Stimulated activated CD4-positive, alpha-beta T cell treated with anti-CD3 and anti-CD28 coated beads, Interleukin-1b, Interleukin-23, amount 100 ng/mL, for 48 hours (primary cell): ENCODE measurements at places on chromosomes 4 and X.

DNA sequence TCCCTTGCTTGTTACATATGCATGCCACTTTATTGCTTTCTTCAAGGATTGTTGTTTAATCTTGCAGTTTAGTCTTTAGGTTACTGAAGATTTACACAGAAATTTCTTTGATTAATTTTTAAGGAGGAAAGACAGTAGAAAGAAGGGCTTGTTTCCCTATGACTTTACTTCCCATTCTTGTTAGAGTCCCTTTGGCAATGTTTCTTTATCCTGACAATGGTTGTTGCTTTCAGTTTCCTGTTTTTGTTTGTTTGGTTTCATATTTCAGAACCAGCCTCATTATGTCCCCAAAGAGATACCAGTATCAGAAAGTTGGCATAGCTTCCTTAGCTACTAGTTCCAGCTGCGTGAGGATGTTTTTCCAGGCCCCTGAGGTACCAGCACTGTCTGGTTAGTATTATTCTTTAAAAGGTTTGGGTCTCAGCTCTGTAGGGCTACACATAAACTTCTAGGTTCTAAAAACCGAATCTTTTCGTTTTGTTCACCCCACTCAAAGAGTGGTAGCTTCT is 61.3 kb upstream of the UNC5C start:
- DNase-seq: no peak

GRCh38 chr4:76511947-76512346 is 76.9 kb downstream of the SHROOM3 start:
- DNase-seq: no peak

DNA sequence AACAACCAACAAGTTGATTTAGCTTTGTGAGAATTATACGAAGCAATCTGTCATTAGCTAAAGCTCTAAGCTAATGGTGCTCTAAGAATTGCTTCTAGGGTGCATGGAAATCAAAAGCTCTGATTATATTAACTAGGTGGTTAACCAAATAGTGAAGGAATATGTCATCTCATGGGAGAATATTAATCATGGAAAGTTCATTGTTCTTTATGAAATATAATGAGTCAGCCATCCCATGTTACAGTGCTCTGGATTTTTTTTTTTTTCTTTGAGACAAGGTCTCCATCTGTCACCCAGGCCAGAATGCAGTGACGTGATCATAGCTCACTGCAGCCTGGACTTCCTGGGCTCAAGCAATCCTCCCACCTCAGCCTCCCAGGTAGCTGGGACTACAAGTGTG is 10.5 kb downstream of the DCAF8L2 start:
- DNase-seq: no peak

DNA sequence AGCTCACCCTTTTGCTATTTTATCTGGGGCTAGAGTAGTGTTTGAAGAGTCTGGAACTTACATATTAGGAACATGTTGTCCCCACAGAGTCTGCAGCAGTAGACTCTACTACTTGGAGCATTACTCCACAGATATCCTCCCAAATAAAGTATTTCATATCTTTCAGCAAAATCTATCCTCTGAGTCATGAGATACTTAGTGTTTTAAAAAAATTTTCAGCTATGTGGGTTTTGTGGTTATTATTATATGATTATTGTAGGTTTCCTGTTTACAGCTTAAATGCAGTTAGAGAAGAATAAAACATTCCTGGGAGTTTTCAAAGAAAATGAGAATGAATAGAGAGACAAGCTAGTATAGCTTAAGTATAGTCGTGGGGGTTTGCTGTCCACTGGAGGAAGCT is 30.9 kb downstream of the PAGE2 start:
- DNase-seq: no peak

DNA sequence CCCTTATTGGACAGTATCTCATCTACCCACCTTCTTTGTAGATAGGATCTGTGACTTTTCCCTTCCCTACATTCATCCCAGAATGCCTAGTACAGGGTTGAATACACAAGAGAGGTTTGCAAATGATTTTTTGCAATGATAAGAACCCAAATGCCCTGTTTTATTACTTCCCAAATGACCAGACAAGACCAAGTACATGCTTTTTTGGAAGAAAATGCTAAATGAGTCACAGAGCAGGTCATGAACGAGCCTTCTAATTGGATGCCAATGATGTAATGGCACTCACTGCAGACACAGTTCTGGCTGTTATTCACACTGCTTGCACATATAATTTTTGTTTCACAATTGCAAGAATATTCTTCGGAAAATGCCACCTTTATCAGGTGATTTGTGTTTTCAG is 17.8 kb upstream of the GABRQ start:
- no peak for DNase-seq

DNA sequence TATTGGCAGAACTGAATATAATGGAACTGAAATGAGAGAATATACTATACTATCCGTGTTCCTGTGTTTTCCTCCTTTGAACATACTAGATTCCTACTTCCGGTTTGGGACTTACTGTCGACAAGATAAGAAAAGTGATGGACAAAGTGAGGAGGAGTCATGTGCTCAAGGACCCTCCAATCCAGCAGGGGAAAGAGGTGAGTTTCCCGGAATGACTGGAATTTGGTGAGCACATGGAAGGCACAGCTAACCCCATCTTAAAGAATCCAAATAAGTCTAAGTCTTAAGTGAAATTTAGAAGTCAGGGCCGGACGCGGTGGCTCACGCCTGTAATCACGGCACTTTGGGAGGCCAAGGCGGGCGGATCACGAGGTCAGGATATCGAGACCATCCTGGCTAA is 36.6 kb upstream of the SH3D19 start:
- no peak for DNase-seq

- DNase-seq: no peak
These were observed 9.9 kb downstream of the ARHGAP36 start for GRCh38 chrX:131067846-131068745.

GRCh38 chr4:128974136-128974581 is 119.2 kb downstream of the SCLT1 start:
- no peak for DNase-seq

DNA sequence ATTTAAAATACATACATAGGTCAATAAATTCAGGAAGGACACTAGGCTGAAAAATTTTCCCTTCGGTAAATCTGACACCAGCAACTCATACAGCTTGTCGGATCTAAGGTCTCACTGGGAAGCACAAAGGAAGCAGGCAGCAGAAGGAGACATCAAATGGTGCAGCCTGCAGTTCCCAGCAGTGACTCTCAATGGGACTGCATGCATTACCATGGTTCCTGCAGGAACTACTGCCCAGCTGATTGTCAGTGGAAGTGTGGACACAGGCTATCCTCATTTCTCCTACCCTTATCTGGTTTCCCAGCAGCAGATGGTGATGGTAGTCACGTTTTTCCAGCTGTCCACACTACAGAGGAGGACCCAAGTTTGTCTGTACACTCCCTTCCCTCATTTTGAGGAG is 113.3 kb downstream of the PPP1R2C start:
- DNase-seq: no peak

DNA sequence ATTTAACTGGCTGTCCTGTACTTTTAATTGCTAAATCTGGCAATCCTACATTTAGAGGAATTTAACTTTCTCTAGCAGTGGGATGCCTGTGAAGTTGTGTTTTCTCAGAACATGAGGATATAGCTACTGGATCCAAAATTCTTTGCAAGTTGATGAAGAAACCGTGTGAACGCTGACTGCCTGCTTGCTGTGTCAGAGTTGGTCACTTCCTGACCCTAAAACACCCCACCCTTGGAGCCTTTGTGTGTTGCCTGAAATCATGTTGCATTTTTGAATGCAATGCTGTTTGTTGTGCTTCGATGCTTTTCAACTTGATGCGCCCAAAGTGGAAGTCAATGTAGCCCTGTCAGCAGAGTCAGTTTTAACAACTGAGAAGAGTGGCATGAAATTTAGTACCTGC is 211.2 kb downstream of the ANK2 start:
- no peak for DNase-seq

DNA sequence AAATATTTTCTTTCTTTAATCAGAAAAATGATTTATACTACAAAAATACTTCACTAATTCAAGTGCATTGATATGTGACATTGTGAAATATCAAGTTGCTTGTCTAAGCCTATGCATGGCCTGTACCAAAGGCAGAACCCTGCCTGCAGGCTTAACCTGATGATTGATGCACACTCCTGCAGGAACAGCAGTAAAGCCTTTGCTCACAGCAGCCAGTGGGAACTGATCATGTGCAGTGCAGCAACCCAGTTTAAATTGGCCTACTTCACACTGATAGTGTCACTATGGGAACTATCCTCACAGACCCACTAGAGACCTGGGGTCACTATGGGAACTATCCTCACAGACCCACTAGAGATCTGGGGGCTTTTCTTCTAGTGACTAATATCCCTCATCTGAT is 603.8 kb downstream of the RAPGEF2 start:
- no peak for DNase-seq
